CD4-positive, alpha-beta T cell treated with Interferon alpha-2 for 1 hour (primary cell): ENCODE measurements at places on chromosomes 1 and 21.

GRCh38 chr1:184826001-184826400 lies 71.3 kb upstream of the EDEM3 start:
- DNase-seq: no peak

GRCh38 chr1:57163325-57163724 lies 197.5 kb upstream of the C8B start:
- DNase-seq: no peak

- no peak for DNase-seq
Measured at GRCh38 chr1:20463502-20463901, 22.5 kb downstream of the CAMK2N1 start.

- peak; percentile 47 for DNase-seq
Measured at GRCh38 chr1:11335417-11336056, 62.5 kb downstream of the UBIAD1 start.

- DNase-seq: peak; percentile 40
Measured at GRCh38 chr1:25619101-25619890, 2.7 kb downstream of the MAN1C1 start.

DNA sequence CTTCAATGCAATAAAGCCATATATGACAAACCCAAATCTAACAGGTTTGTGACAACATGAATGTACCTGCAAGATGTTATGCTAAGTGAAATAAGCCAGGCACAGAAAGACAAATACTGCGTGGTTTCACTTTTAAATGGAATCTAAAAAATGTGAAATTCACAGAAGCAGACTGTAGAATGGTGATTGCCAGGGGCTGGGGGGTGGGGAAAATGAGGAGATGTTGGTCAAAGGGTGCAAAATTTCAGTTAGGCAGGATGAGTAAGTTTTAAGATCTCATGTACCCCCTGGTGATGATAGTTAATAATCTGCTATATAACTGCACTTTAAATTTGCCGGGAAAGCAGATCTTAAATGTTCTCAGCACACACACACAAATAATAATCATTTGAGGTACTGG lies 160.5 kb downstream of the PTBP2 start:
- DNase-seq: no peak

DNA sequence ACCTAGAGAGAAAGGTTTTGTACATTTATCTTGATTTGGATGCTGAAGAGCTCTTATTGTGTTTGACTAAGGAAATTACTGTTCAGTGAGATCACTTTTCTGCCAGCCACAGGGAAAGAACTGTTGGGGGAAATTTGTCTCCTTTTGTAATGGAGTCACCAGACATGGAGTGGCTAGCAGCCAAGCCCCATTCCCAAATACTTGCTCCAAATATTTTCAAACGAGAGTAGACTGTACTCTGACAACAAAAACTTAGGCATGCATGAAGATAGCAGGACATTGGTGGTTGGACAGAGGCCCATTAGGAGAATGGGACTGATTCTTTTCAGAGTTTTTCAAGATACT lies 21.1 kb downstream of the IPO9 start:
- no peak for DNase-seq

GRCh38 chr1:50424045-50424883 lies 1.0 kb upstream of the DMRTA2 start:
- DNase-seq: no peak
